Cortex of kidney (tissue), 1 donor: ENCODE measurements at places on chromosomes 5 and 9.

- no peak for DNase-seq
Measured at GRCh38 chr5:428219-428618, 14.8 kb upstream of the EXOC3 start.

DNA sequence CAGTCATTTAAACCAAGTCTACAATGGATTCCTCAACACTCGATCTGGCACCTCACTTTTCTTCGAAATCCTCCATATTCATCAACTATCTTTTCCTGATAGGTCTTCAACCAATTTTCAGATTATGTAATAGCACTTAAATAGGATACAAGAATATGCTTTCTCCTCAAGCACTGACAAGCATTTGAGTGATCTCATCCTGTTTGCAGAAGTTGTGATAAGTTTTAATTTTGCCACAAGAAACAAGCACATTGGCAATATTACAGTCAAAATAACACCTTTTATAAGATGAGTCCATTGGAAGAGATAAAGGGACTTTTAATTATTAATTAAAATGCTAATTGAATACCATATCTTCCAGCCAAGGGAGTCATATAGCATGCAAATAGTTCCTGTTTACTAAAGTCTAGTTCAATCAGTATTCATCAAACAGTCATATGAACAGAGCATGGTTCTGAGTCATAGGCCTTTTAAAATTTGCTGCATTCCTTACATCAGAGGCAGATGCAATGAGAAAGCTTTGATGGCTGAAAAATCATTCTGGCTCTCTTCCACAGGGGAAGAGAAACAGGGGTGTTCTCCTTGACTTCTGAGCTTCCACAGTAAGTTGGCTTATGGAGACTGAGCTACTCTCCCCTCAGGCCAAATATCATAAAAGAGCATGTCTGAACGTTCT, 32.7 kb upstream of the ZCCHC9 start:
- no peak for DNase-seq

DNA sequence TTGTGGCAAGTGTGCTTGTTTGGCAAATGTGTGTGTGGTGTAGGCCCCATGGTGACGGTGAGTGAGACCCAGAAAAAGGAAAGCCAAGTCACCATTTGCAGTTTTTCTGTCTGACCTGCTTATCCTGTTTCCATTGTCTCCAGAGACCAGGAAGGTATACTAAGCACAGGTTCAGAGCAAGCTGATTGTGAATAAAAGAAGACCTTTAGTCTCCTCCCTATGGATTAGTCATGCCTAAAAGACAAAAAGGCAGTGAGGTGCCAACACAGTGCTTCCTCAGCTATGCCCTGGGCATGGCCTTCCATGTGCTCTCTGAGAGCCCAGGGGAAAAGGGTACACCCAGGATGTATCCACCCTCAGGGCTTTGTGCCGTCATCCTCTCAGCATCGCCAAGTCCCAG, 49.2 kb upstream of the SHOC1 start:
- DNase-seq = no peak

DNA sequence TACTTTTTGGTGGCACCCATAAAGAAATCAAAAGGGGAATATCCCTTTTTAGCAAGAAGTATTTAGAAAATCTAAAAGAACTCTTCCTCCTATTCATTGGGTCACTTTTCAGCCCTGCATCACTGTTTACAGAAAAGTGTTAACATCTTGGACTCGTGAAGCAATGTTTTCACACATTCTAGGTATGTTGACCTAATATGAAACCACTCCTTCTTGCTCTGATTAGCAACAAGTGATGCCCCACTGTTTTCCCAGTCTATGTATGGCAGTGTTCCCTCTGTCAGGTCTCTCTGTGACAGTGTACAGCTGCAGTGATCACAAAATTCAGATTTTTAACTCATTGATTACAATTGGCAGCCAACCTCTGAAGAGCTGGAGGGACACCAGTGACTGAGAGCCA, 148.2 kb upstream of the SLC12A2 start:
- DNase-seq = no peak

DNA sequence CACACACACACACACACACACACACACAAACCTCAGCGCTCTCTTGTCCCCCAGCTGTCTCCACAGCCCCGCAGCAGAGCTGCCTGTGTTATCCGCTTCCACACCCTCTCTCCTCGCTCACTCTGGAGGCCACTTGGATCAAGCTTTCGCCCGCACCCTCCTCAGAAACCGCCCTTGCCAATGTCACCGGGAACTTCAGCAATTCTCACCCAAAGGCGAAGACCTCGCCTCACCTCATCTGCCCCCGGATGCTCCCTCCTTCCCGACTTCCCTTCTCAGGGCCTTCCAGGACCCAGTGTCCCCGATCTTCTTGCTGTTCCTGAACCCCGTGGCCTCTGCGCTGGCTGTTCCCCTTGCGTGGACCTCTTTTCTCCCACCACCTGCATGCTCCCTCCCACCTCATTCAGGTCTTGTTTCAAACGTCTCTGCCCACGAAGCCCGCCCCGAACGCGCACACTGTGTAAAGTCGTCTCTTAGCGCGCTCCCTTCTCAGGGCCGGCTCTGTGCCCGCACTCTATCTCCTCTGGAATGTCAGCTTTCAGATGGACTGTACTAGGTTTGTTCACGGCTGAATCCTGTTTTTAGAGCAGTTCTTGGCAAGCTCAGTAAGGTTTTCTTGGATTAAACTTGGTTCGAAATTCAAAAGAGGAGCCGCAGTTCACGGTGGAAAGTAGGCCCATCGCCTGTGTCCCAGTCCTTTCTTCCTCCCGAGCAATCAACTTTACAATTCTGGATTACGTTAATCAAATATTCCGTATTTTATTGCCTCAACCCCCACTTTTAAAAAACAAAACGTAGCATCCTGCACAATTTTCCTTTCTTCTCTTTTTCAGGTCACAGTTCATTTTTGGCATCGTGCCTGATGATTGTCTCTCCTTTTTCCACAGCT, 1.0 kb upstream of the TRIM7 start:
- no peak for DNase-seq

DNA sequence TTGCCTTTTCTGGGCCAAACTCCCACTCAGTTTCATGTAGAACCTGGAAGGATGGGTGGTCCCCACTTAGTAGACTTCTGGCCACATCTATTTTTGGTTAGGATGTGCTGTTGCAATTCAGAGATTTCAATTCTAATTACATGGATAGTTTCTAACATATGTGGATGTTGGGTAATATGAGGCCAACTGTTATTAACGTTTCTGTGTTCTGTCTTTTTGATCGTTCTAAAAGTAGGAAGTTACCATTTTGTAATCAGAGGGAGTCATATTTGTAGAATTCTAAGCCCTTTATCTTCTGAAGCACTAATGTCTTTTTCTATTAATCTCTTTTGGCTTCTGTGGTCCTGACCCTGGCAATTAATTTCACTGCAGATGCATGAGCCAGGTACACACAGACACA, 141.6 kb upstream of the SPEF2 start:
- no peak for DNase-seq

- no peak for DNase-seq
Measured at GRCh38 chr9:95190413-95190812, 127.1 kb downstream of the FANCC start.

DNA sequence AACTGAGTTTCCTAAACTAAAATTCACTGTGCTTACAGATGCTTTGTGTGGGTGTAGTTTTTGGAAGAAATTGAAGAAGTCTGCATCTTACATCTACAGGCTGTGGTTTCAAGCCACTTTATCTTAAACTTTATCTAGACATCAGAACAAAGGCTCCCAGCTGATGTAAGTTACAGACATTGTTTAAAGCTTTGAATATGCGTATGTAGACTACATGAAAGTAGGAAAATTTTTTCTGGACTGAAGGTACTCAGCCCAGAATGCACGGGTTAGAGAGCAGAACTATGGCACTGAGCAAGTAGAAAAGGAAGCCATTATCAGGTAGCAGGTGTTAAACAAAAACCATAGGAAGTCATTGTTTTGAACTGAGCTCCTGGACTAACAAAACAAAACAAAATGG, 185.4 kb downstream of the TTC39B start:
- DNase-seq = no peak

- no peak for DNase-seq
Measured at GRCh38 chr5:6875376-6875775, 162.1 kb downstream of the TENT4A start.

DNA sequence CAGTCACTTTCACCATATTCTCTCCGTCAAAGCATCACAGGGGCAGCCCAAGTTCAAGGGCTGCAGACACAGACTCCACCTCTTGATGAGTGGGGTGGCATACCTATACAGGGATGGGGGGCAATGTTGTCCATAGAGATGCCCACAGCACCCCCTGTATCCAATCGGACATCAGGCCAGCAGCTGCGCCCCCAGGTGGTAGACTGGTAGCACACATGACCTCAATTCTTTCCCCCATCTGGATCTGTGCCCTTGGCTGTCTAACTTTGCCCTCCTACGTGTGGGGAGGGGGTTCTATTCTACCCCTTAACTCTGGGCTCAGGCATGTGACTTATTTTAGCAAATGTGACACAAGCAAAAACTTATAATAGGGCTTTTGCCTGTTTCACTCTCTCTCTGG, 84.0 kb upstream of the SLC25A48 start:
- no peak for DNase-seq

- no peak for DNase-seq
Measured at GRCh38 chr5:79183011-79183410, 52.9 kb upstream of the JMY start.

GRCh38 chr9:138013836-138014562, 136.4 kb downstream of the CACNA1B start:
- no peak for DNase-seq

- DNase-seq = no peak
Measured at GRCh38 chr9:124840300-124840833, 12.9 kb upstream of the WDR38 start.

- DNase-seq = no peak
Measured at GRCh38 chr5:138738399-138738798, 14.8 kb upstream of the CTNNA1 start.

GRCh38 chr9:127909839-127910273, 7.0 kb downstream of the ST6GALNAC4 start:
- no peak for DNase-seq

GRCh38 chr9:112711050-112711689, 6.7 kb downstream of the INIP start:
- no peak for DNase-seq

GRCh38 chr9:124776618-124776953, 347 bp upstream of the OLFML2A start:
- DNase-seq = no peak

DNA sequence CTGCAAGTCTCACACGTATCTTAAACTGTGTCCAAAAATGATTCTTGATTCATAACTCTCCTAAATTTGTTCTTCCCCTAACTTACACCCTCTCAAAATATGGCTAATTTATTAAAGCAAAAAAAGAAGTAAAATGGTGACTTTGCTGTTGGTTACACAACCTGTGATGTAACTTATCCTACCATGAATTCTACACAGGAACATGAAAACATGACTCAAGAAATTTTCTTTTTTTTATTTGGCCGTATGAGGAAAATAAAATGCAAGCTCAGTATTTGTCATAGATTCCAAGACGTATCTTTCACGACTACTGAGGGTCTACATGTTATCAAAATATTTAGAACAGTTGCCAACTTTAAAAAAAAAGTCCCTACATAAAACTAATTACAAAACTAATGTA, 9.2 kb downstream of the LIFR start:
- DNase-seq = no peak

- DNase-seq = no peak
Measured at GRCh38 chr9:120729791-120730241, 15.5 kb upstream of the MEGF9 start.

DNA sequence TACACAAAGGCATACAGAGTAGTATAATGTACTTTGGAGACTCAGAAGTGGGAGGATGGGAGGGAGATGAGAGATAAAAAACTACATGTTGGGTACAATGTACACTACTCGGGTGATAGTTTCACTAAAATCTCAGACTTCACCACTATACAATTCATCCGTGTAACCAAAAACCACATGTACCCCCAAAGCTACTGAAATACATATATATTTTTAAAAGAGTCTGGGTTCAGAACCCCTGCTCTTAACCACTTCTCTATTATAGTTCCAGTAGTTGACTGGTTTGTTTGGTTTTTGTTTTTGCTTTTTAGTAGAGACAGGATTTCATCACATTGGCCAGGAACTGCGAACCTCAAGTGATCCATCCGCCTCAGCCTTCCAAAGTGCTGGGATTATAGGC, 22.6 kb downstream of the SGTB start:
- no peak for DNase-seq

DNA sequence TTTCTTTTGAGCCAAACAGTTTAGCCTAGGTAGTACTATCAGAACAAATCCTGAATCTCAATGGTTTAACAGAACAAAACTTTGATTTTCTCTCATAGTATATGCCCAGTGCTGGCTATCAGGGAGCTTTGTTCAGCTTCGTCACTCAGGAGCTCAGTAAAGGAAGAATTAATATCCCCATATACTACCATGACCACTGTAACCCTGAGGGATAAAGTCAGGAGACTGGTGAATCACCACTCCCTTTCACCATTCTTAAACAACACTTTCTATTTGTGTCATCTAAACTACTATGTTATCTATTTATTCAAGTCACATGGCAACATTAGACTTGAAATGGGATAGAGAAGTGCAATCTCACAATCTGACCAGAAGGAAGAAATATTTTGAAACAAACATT, 522.6 kb upstream of the COX7C start:
- DNase-seq = no peak

DNA sequence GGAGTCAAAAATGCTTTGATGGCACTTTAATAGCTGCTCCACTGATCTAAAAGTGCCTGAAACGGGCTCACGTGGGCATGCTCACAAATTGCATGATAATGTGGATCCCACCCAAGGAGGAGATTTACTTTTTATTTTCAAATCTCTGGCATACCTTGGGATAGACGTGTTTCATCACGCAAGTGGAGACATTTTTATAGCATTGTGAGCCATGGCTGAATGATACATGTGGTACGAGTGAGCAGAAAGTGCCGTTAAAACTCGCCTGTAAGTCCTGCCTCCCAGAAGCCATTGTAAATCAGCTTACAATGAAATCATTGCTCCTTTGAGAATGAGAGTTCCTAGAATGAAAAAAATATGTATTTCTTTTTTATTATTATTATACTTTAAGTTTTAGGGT, 514.7 kb downstream of the MAT2B start:
- no peak for DNase-seq

- no peak for DNase-seq
Measured at GRCh38 chr5:141504216-141504615, 15.3 kb downstream of the PCDHGC5 start.

- DNase-seq = no peak
Measured at GRCh38 chr9:133514460-133515239, 10.1 kb downstream of the MYMK start.

GRCh38 chr5:103260951-103261350, 2.4 kb downstream of the MACIR start:
- no peak for DNase-seq

GRCh38 chr5:87394411-87395165, 18.1 kb downstream of the CCNH start:
- no peak for DNase-seq
